ENCODE measurements at places on chromosomes 4 and X.

DNA sequence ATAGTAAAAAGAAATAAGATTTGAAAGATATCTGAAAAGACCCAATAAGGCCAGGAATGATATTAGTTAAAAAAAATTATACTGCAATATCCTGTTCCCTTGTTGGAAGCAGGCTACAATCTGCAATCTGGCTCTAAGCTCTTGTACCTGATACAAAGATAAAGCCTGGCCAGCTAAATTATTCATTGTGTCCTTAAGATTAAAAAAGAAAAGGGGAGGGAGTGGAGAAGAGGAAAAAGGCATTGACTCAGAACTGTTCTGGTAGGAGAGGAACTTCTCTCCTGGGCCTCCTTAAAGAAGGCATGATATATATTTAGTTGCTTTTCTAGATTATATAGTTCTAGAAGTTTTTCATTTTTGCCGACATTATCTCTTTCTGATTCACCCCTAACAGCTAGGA, 46.7 kb downstream of the IRF2 start:
- no peak for DNase-seq

- no peak for DNase-seq
Measured at GRCh38 chr4:184955636-184956035, 62.7 kb upstream of the HELT start.

GRCh38 chr4:140869446-140869845, 113.3 kb upstream of the TBC1D9 start:
- no peak for DNase-seq

DNA sequence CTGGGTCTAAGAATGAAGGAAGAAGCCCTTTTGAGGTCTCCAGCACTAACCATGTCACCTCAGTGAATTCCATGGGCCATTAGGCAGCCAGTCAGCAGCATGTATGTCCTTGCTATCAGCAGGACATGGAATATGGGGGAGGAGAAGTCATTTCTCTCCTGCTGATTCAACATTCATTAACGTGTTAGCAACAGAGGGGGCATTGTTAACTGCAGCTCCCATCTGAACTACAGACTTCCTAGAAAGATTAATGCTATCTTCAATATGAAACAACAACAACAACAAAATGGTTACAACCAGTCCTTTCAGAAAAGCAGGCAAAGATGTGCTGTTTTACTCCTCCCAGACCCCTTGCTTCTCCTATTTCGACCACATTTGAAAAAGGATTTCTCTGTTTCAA, 120.4 kb upstream of the SLC34A2 start:
- no peak for DNase-seq

- DNase-seq: no peak
Measured at GRCh38 chrX:103585411-103586313, at the start of gene TCEAL4. TSS of gene TCEAL4 (plus strand) at chrX:103585515. CDS start at chrX:103586676, 1,161 bp downstream.

DNA sequence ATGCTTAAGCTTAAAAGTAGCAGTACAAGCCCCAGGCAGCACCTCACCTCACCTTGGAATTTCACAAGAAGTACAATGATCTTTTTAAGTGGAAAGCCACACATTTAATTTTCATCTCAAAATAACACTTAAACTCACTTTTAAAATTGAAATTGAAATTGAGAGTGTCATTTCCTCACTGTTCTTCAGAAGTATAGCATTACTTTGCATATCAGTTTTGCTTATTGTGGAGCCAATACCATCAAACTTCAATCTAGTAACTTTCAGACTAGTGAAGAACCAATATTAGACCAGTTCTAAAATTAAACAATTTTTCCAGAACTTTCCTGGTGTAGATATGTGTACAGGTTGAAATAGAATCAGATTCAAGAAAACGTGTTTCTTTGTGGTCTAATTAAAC, 242.4 kb downstream of the NDST4 start:
- no peak for DNase-seq
